ENCODE measurements at places on chromosomes 4 and X.
A peak's percentile ranks its signal among the peaks of the same experiment; 100 is the strongest.

GRCh38 chr4:20418861-20419451, 167.3 kb downstream of the SLIT2 start:
- no peak for DNase-seq

- DNase-seq = no peak
Observed at GRCh38 chr4:40520533-40520932, 109.1 kb downstream of the RBM47 start.

- no peak for DNase-seq
Observed at GRCh38 chr4:125891597-125892258, 577.0 kb downstream of the FAT4 start.

GRCh38 chr4:122453384-122453995, 3.0 kb downstream of the IL2 start:
- DNase-seq = no peak

- DNase-seq = no peak
Observed at GRCh38 chr4:162865102-162865501, 301.6 kb downstream of the NAF1 start.

GRCh38 chr4:120922381-120923206, at the start of gene PRDM5:
PRDM5 (minus strand) TSS chr4:120922726; CDS start chr4:120922608, 118 bp downstream.
- DNase-seq = no peak

GRCh38 chrX:108123591-108124366, 32.2 kb downstream of the ATG4A start:
- DNase-seq = no peak

- DNase-seq = no peak
Observed at GRCh38 chr4:56450342-56450741, 14.3 kb downstream of the PAICS start.

DNA sequence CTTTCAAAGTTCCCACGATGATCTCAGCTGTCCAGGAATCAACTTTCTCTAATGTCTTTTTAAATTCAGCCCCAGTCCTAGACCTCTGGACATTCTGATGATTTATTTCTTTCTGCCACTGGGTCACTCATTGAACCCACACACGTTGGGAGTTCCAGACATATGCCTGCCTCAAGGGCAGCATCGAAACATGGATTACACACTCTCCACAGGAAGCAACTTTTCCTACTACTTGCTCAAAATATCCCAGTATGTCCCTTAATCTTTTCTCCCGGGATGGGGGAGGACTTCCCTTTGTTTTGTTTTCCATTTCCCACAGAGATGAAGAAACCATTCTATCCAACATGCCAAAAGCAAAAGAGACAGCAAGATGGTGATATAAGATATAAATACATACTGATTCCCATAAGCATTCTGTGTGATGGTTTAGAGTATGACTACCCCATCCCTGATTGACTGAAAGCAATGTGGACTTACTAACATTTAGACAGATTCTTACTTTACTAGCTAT, 79.8 kb upstream of the PPARGC1A start:
- no peak for DNase-seq

GRCh38 chr4:150082241-150082640, 4.0 kb downstream of the DCLK2 start:
- no peak for DNase-seq

DNA sequence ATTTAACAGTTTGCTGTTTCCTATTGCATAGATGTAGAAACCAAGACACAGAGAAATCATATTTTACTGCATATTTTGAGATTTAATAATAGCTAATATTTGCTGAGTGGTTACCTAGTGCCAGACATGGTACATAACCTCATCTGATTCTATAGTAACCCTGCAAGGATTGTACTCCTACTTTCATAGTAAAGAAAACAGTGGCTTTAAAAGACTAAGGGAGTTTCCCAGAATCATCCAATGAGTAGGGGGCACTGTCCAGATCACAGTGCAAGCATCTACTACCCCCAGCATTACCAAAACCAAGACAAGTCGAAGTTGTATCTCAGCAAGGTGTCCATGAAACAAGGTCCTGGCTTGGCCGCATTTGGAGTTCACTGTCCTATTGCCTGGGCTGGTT, 224.5 kb upstream of the TENM3 start:
- no peak for DNase-seq

DNA sequence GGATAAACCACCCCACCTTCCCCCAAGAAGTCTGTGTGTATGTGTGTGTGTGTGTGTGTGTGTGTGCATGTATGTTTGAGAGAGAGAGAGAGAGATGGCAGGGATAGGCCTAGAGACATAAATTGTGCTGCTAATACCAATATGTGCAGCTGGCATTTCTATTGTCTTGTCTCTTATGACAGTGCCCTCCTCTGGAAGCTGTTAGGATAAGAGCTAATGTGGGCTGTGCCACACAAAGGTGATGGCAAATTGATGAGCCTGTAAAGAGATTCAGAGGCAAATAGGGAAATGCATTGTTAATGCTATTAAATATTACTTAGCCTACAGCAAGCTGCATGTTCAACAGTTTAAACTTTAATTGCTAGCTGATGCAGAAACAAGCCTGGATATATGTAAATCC, 332.0 kb downstream of the NKX6-1 start:
- no peak for DNase-seq

DNA sequence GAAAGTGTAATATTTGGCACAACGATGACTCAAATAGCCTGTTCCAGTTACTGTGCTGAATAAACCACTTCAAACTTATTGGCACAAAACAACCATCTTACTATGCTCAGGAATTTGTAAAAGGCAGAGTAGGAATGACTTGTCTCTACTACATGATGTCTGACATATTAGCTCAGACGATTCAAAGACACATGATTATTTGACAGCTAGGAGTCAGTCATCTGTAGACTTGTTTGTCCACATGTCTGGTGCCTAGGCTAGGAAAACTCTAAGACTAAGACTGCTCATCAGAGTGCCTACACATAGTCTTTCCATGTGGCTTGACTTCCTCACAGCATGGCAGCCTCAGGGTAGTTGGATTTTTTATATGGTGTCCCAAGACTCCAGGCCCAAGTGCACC, 154.5 kb downstream of the FANCB start:
- DNase-seq = no peak

- no peak for DNase-seq
Observed at GRCh38 chrX:8721536-8721935, 10.4 kb downstream of the ANOS1 start.

GRCh38 chr4:100582146-100582545, 64.3 kb upstream of the EMCN start:
- DNase-seq = no peak

- DNase-seq = no peak
Observed at GRCh38 chrX:18542131-18542530, 116.7 kb downstream of the CDKL5 start.

DNA sequence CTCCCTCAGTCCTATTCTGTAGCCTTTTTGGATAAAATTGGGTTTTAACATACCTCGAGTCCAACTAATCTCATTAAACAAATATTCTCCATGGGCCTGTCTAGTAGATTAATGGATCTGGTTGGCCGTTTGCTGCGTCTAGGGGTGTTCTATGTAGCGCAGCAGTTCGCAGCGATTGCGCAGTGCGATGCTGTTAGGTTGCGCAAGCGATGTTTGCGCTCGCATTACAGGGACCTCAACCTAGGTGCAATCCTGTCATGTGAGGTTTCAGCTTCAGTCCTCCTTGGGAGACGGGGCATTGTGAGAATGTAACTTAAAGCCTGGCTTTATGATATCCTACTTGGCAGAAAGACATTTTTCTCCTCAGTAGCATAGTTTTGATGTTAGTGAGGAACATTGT, 14.0 kb downstream of the OGT start:
- DNase-seq = no peak

DNA sequence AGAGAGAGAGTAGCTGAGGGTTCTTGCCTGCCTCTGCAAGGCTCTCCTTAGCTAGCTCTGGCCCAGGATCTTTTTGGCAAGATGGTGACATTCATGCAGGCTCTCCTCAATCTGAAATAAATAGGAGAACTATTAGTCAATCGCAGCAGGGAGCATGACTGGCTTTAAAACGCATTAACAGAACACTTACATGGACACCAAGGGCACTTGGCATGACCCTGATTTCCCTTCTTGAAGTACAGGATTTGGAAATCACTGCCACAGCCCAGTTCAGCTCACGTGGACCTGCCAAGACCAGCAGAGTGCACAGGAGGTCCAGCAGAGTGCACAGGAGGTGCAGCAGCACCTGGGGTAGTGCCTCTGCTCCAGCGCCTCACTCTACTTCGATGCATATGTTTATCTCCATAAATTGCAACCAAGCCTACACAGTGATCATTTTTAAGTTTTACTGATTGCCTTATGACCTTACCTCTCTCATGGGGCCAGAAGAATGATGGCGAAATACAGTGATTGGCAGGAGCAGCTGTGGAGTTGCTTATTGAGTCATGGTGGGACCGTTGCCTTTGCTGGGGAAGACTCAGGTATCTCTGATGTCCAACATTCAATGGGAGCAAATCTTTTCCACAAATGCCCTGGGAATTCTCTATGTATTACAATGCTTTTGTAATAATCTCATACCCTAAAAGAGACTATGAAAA, 122.4 kb downstream of the SYNPO2 start:
- DNase-seq = no peak

GRCh38 chr4:186190581-186191199, 677 bp upstream of the CYP4V2 start:
- peak; percentile 26 for DNase-seq

GRCh38 chr4:157600583-157600982, 380.1 kb downstream of the GRIA2 start:
- no peak for DNase-seq

- DNase-seq = no peak
Observed at GRCh38 chr4:85701861-85702321, 226.9 kb downstream of the ARHGAP24 start.

DNA sequence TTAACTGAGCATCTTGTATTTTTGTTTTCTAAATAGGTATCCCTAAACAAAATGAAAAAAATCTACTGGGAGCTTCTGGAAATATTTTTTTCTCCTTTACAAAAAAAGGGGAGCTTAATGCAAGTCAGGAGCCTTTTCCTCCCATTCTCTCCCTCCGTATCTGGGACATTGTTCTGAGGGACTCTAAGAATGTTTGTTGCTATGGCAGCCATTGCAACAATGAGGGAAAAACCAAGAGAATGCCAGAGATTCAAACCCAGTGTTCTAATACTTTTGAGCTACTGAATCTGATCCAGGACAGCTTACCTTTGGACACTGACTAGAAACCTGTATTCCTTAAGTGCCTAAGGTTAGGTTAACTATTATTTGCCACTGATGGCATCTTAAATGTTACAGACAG, 485.7 kb upstream of the HS3ST1 start:
- DNase-seq = no peak

DNA sequence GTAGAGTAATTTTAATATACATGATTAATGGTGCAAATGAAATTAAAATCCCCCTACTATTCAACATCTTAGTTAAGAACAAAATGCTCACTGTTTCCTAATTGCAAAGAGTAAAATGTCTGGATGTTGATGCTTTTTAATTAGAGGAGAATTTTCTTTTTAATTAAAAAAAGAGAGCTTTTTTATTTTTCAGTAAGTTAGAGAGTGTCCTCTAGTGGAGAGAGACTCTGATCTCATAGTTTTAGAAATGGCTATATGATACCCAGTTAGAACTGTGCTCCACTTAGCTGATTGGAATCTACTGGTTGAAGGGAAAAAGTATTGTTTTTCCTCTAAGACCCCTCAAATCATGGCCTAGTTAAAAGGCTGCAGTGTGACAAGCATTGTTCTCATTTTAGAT, 312.0 kb upstream of the MAGEB2 start:
- no peak for DNase-seq

DNA sequence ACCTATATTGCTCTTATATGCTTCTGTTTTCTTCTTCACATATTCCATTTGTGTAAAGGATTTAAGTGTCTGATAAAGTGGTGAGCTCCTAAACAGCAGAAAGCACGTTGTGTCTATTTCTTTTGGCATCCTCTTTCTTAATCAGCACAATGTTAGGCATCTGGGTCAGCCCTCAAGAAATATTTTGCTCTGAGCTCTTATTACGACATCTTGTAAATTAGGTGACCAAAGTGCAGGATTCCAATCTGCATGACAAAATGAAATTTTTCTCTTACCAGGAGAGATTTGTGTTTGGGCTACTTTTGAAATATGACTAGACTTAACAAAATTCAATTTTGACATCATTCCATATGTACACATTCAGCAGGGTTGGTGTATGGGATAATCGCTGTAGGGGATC, 210.0 kb upstream of the IGFBP7 start:
- no peak for DNase-seq

DNA sequence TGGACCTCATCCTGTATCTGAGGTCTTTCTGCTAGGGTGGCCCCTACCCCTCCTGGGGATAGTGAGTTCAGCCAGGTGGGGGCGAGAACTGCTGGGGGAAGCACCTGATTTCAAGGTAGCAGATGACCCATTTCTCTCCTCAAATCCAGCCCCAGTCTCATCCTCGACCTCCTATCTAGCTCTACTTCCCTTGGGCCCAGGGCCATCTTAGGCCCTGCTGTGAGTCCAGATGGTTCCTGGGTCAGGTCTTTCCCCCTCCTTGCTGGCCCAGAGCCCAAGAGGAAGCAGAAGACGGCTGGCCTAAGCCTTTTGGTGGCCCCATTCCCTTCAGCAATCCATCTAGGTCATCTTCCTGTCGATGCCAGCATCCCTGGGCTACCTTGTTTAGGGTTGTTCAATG, 3.3 kb downstream of the CDK16 start:
- DNase-seq = no peak

DNA sequence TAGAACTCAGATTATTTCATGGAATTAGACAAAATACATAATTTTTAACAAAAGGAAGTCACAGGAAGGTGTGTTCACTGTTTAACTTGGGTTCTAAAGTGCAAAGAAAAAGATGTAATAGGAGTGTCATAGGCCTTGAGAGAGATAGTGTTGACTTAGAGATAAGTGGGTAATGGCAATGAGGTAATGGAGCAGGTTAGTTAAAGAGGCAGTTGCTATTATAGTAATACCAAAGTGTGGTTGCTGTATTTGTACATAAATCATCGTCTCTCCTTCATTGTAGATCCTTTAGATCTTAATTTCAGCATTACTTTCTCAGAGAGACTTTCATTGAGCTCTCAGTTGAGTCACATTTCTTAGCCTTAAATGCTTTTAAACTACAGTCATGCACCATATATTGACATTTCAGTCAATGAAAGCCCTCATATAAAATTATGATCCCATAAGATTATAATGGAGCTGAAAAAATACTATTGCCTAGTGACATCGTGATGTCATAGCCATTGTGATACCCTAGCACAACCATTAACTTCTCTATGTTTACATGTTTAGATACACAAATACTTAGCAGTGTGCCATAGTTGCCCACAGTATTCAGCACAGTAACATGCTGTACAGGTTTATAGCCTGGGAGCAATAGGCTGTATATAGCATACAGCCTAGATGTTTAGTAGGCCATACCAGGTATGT, 245.4 kb downstream of the ADGRL3 start:
- DNase-seq = no peak

GRCh38 chr4:6502747-6503465, 30.5 kb upstream of the PPP2R2C start:
- DNase-seq = no peak

- no peak for DNase-seq
Observed at GRCh38 chr4:174582463-174582862, 60.2 kb upstream of the HPGD start.

Measured in activated T-cell treated with anti-CD3 and anti-CD28 coated beads for 4 hours (primary cell).